A549 (cell line): ENCODE measurements at places on chromosomes 7 and 10. TPM values are rescaled to one million over a fixed set of nuclear protein-coding genes. Genes with fewer than 3 reads are reported as not detected.

DNA sequence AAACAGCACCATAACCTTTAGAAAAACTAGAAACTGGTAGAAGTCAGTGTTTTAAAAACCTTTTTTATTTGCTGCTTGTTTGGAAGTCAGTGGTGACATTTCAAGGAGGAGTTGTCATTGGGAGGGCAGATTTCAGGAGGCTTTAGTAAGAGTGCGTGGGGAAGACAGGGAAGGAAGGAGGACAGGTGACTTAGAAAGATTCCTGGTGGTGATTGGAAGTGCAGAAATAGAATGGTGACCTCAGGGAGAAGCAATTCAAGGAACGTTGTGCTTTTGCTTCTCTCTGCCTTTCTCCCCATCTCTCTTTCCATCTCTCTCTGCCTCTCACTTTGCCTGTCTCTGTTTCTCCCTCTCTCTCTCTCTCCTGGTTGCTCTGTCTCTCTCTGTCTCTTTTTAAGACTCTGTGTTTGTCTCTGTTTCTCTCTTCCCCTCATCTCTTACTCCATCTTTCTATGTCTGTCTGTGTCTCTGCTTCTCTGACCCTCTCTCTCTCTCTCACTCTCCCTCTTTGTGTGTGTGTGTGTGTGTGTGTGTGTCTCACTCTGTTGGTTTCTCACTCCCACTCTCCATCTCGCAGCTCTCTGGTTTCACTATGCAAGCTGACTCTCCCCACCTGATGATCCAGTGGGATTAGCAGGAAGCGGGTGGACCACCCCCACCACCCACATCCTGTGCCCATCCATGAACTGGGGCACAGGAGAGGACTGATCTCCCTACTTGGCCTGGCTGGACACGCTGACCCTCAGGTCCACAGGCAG is 10.9 kb upstream of the PFKP start:
- DNase-seq: no peak

GRCh38 chr7:18684916-18685315 is 189.4 kb downstream of the HDAC9 start:
- DNase-seq: no peak

GRCh38 chr10:50497758-50498157 is 126.0 kb downstream of the SGMS1 start:
- no peak for DNase-seq

DNA sequence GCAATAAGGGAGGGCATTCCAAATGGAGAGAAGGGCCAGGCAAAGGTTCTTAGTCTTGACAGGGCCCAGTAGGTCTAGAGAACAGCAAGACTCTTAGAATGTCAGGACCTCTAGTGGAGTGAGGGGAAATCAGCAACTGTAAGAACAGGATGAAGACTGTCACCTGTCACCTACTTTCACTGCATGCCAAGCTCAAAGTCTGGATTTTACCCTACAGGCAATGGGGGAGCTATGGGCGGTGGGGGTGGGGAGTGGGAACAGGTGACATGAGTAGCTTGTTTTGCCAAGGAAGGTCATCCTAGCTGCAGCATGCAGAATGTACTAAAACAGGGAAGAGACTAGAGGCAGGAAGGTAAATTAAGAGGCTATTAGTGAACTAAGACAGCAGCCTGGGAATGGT is 18.3 kb downstream of the GOT1 start:
- no peak for DNase-seq

GRCh38 chr7:154874409-154875113 is 128.4 kb downstream of the PAXIP1 start:
- no peak for DNase-seq

Gene NEBL
- polyA plus RNA-seq: 11.9 to 14.2 TPM (median 13.0 TPM) in 3 replicates

GRCh38 chr7:31256506-31256905 is 84.0 kb downstream of the NEUROD6 start:
- DNase-seq: no peak

DNA sequence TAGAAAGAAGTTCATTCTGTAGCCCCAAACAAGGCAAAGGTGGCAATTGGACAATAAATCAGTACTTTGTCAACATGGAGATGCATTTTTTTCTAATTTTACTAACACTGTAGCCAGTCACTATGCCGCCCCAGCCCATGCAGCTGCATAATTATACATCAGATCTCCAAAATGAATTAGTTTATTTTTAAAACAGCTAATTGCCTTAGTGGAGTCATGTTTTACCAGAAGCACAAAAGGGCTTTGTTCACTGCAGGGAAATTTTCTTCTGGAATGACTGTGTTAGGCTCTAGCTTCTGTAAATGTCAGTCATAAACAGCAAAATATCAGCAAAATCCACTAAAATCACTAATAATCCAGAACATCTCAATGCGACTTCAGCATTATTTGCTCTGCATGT is 20.1 kb upstream of the HDAC9 start:
- no peak for DNase-seq

GRCh38 chr10:72742797-72743196 is 50.9 kb downstream of the MCU start:
- DNase-seq: no peak

Gene ZP3
- polyA plus RNA-seq: 19.5 to 21.4 TPM (median 20.1 TPM) in 3 replicates

DNA sequence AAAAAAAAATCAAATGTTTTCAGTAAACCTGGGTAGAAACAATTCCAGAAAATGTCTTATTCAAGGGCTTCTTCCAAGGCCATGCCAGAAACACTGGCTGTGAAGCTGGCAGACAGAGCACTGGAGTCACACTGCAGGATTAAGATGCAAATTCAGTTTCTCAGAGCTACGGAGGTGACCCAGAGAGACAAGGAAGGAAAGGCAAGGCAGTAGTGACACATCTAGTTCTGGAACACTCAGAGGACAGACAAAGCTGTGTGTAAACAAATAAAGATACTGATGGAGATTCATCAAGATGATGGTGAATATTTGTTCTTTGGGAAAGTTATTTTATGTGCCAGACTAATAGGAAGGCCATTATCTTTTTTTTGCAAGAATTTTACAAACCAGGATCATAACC is 608.3 kb upstream of the C7orf33 start:
- no peak for DNase-seq

Gene GDF2
- not detected in 3 replicates for polyA plus RNA-seq

- DNase-seq: peak; percentile 93
These were observed 1.9 kb upstream of the PLAU start for GRCh38 chr10:73908853-73909539.

Gene CARD11
- polyA plus RNA-seq: 0.92 to 1.6 TPM (median 1.1 TPM) in 3 replicates
